ENCODE measurements at places on chromosomes 2 and 18. TPM values are rescaled to one million over a fixed set of nuclear protein-coding genes. Genes with fewer than 3 reads are reported as not detected.

DNA sequence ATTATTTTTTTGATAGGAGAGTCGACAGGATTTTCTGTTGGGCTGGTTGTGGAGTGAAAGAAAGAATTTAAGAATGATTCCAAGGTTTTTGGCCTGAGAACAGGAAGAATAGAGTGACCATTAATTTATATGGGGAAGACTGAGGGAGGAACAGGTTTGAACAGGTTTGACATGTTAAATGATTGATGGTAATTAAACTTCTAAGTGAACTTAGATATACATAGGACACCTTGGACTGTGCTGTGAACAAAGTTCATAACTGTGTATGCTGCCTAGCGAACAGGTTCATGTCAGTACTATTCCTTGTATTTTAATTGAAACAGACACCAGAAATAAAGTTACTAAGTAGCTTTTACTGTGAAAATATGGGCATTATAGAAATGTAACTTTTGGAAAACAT, 212.0 kb downstream of the SPAG16 start:
- DNase-seq: no peak

DNA sequence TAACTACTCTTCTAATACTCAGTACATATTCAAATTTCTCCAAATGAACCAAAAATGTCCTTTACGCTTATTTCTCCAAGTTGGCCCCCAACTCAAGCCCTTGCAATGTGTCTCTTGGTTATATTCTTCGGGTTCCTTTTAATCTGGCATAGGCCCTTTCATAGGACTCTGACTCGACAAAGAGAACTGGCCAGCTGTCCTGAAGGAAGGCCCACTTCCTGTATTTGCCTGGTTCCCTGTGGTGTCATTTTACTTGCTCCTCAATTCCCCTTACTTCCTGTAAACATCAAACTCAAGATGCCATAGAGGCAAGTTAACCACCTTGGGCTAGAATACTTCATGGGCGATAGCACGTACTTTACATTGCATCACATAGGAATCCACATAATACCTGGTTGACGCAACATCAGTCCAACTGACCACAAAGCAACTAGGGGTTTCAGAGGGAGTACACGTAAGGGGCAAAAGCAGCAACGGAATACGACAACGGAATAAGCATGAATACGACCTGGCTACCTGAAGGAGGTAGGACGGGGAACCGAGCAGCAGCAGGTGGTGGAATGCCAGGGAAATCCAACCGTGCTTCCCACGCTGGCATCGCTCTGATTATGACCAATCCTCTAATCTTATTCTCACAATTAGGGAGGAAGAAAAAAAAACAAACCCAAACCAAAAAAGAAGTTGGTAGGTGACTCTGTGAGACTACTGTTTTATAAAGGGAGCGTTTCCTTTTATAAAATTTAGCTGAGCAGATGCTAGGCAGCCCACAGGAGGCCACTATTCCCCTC, 823 bp upstream of the GORASP2 start:
- DNase-seq: peak; percentile 46

- no peak for DNase-seq
These were observed 767 bp upstream of the CCDC102B start for GRCh38 chr18:68796936-68797690.

GRCh38 chr2:30208453-30208852, 22.9 kb upstream of the LBH start:
- DNase-seq: peak; percentile 54

- DNase-seq: no peak
These were observed 258.4 kb upstream of the ZNF804A start for GRCh38 chr2:184339966-184340365.

GRCh38 chr2:216833061-216833460, 26.8 kb downstream of the TNP1 start:
- DNase-seq: no peak

GRCh38 chr2:30981510-30981909, 156.7 kb downstream of the GALNT14 start:
- DNase-seq: no peak

DNA sequence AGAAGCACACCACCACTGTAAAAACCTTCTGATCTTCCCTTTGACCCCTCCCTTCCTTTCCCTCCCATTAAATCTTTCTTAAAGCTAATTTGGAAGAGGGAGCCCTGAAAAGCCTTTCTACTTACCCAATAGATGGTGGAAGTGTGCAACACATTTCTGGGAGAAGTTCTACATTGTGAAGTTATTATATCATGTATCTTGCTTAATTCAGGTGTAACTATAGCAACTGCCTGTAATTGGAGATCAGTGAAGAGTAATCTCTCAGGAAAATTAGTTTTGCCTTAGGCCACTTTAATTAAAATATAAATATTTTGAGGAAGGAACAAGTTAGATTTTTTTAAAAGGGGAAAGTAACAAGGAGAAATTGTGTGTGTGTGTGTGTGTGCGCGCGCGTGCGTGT, 266.0 kb downstream of the SH3BP4 start:
- DNase-seq: no peak

DNA sequence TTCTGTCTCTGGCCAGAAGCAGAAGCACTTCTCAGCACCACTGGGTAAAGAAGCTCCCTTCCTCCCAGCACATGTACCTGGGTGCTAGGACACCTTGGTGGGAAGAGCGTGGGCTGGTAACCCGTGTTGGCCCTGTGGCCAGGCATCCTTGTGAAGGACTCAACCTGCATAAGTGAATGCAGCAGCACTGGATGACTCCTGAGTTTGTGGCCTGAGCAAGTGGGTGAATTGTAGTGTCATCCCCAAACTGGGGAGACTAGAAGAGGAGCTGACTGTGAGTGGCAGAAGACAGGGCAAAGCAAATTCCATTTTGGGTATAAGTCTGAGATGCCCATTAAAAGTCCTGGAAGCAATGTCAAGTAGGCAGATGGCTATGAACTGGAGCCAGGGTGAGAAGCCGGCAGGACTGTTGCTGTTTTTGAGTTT, 63.4 kb downstream of the STAT1 start:
- DNase-seq: no peak

- no peak for DNase-seq
These were observed 46.6 kb upstream of the HNRNPA3 start for GRCh38 chr2:177165721-177166711.

DNA sequence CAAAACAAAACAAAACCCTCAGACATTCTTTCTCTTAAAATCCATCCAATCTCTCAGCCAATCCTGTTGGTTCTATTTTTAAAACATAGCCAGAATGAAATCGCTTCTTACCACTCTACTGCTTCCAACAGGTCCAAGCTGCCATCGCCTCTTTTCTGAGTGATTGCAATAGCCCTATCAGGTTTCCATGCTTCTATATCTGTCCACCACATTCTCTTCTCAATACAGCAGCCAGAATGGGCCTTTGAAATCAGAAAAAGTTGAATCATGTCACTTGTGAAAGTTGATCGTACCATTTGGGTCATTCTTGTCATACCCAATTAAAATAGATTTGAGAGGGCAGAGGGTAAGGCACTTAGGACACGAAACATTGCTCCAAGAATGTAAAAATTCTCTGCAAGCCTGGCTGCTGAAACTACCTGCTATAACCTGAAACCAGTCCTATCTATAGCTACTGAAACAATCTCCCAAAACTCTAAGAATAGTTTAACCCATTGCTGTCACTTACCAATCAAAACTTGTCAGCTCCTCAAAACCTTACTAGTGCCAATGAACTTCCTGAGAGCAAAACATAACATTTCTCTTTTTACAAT, 3.3 kb upstream of the MTLN start:
- no peak for DNase-seq

- no peak for DNase-seq
These were observed 75.6 kb downstream of the ATL2 start for GRCh38 chr2:38301340-38301968.

DNA sequence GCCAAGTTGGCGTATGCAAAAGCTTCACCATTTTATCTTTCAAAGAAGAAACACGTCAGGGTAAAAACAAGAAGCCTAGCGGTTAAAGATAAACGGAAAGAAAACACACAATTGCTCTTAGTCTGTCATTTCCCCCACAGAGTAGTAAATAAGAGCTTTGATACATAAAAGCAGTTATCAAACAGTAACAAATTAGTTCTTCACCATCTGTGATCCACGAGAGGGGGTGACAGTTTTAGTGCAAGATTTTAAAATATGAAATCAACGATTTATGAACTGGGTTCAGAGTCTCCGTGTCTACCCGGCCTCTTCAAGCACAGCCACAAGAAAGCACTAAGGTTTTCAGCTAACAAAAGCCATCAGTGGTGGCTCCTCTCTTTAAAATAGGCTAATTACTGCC, 703.9 kb upstream of the ID2 start:
- no peak for DNase-seq

DNA sequence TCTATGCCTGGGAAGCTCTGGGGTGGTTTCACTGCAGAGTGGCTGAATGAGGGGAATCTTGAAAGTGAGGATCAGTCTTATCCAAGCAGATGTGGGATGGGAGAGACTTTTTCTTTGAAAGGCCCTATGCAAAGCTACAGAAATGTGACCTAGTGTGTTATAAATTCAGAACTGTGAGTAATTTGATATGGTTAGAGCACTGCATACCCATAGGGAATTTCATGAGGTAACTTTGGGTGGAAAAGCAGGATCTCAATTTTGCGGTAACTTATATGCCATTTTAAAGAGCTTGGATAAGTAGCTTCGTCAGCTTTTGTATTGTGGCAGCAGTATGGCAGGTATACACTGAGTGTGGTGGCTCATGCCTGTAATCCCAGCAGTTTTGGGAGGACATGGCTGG, 40.9 kb downstream of the GULP1 start:
- no peak for DNase-seq

- DNase-seq: no peak
These were observed 235.6 kb upstream of the ZNF521 start for GRCh38 chr18:25587545-25587944.

- no peak for DNase-seq
These were observed 270.7 kb upstream of the HNMT start for GRCh38 chr2:137693534-137693933.

DNA sequence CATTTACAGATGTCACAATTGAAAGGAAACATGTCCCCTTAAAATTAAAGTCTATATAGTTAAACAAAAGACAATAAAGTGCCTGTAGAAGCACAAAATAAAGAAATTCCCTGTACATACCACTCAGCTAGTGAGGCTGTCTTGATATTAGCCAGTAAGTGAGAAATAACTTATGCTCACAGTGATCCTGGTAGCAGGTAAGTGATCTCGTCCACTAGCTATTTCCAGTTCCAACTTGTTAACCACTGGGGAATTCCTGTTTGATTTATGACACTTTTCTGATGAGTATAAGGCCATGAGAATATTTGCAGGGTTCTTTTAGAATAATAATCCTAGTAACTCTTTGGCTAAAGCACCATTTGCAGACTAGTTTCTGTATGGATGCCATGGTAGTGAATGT, 127.9 kb upstream of the PGAP1 start:
- no peak for DNase-seq

DNA sequence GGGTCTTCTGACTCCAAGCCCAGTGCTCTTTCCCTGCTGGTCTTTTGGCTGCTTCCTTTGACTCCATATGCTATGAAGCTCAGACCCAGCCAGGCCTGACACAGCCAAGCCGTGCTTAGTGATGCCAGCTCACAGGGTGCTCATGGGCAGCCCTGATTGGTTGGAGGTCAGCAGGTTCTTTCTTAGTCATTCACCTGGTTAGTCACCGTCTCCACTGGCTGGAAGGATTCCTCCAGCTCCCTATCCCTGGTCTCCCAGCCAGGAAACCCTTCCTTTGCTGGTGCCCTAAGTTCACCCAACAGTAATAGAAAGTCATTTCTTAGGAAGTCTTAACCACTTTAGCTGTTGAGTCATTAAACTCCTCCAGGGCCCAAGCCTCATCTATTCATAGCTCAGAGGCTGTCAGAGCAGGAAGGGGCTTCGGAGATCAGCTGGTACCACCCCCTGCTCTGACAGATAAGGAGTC, 3.9 kb downstream of the KCNK3 start:
- DNase-seq: no peak

DNA sequence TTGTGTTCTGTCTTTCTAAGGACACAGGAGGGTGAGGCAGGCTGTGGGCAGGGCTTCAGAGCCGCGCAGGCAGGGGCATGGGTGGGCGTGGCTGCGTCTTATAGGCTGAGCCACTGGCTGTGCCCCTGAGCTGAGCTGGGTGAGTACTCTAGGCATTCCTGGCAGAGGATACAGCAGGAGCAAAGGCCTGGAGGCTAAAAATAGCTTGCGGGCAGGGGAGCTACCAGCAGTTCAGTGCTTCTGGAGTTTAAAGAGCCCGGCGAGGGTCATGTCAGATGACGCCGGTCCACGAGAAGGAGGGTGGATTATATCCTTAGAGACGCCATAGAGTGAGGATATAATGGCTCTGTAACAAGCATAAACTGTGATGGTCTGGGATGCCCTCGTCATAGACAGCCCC, 31.5 kb upstream of the PDIA6 start:
- no peak for DNase-seq

DNA sequence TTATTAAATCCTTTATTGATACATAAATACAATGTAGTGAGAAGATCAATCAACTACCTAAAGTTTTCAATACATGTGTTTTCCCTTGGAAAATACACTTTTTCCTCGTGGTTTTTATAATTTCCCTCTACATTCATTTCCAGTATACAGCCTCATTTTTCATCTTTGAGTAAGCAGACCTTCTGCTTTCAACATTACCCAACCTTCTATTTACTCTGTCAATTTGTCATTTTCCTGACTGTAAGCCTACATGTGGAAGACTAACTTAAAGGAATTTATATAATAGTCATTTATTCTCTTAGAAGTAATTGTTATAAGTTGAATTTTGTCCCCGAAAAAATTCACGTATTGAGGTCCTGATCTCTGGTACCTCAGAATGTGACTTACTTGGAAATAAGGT, 594.0 kb downstream of the NUP35 start:
- DNase-seq: no peak

GRCh38 chr2:41694536-41695049, 353.2 kb upstream of the PKDCC start:
- DNase-seq: no peak

DNA sequence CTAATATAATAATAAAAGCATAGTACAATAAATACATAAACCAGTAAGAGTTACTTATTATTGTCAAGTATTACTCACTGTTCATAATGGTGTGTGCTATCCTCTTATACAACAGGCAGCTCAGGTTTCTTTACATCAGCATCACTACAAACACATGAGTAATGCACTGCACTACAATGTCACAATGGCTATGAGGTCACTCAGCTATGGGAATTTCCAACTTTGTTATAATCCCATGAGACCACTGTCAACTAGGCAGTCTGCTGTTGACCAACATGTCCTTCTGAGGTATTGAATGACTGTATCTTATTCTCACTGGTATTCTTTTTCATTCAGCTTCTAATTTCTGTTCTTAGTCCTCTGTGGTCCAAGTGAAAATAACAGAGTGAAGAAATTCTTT, 250.4 kb upstream of the DSEL start:
- no peak for DNase-seq

GRCh38 chr2:70939839-70940580, 4.3 kb downstream of the ATP6V1B1 start:
- DNase-seq: no peak

The ITPRIPL1 gene
- 53.2 TPM for total RNA-seq

The POTEJ gene
- total RNA-seq: not detected

The RETREG2 gene
- 110 TPM for total RNA-seq

The ZNF407 gene
- 12.9 TPM for total RNA-seq

The LRATD1 gene
- total RNA-seq: not detected

The MERTK gene
- 0.30 TPM for total RNA-seq

The DNER gene
- total RNA-seq: not detected

The PRKAG3 gene
- not detected for total RNA-seq
